ENCODE measurements at places on chromosomes 2 and 18.

DNA sequence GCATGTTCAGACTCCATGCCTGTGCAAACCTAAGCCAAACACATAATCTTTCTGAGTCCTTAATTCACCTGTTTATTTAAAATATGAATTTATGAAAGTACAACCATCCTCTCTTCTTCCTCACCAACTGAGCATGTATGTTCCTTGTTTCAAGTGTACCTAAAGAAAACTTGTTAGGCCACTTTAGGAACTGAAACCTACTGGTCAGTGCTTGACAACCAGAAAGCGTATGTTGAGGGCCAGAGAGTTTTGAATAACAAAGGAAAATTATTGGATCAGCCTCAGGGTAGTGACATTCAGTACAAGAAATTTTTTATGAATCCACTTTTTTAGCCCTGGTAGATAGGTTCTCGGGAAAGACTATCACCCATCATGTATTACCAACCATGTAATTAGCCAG is 847.6 kb upstream of the CELF4 start:
- DNase-seq, result no peak

- no peak for DNase-seq
These were observed 54.2 kb upstream of the TACR1 start for GRCh38 chr2:75253526-75253925.

DNA sequence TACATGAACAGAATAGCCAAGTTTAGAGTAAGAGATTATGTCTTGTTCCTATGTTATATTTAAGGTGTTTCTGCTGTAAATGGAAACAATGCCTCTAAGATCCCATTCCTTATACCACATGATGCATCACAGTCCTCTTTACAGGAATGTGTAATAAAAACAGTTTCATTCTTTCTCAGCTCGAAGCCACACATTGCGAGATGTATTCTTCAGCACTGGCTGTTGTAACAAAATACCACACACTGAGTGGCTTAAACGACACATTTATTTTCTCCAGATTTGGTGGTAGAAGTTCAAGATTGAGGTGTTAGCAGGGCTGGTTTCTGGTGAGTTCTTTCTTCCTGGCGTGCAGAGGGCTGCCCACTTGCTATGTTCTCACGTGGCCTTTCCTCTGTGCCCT is 246.2 kb downstream of the SOCS6 start:
- DNase-seq, result no peak

GRCh38 chr2:70045405-70045804 is 41.9 kb upstream of the PCBP1 start:
- DNase-seq, result no peak

GRCh38 chr2:65663831-65664407 is 231.5 kb upstream of the SPRED2 start:
- DNase-seq, result no peak

DNA sequence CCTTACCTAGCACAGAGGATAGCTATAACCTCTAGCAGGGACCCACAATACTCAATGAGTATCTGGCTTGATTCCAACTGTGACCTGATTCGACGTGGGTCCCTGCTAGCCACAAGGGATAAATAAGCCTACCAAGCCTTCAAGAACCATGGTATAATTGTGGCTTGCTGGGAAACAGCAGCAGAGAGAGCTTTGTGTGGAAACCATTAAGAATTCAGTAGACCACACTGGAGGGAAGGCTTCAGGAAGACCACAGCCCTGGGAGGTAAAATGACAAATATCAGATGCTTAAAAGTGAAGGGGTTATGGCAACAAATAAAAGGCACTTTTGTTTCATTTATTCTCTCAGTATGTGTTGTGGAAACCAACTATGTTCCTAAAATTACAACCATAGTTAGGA is 82.6 kb upstream of the WIPF1 start:
- no peak for DNase-seq

- DNase-seq, result no peak
These were observed 264.0 kb downstream of the LRATD1 start for GRCh38 chr2:14896330-14897030.

GRCh38 chr18:66616523-66616983 is 12.7 kb upstream of the CDH19 start:
- DNase-seq, result no peak

DNA sequence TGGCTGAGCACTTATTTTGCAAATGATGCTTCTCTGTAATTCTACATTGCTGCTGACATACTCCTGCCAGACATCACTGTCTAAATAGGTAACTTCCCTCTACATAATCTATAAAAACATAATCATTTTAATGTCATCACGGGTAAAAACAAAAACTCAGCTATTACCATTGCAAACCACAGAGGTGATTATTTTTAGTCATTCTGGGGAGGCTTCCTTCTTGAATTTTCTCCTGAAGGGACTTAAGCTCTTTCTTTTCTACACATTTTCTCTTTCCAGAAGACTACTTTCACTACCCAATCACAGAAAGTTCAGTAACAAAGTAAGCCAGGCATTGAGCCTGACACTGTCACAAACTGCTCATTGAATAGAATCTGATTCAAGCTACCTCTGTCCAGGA is 40.4 kb upstream of the NFU1 start:
- no peak for DNase-seq

DNA sequence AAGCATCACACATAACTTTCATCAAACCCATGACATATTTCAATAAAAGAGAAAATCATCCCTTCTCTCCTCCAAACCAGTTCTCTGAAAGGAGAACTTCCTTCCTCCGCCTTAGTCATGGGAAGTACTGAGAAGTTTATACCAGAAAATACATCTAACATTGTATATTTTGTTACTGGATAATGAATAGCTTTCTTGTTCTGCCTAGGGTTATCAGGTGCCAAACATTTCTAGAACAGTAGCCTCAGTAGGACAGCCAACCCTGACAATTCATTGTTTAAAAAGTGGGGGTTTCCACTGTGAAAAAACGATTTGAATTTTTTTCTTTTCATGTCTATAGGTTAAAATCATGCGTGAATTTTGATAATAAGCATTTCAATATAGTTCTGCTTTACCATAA is 16.0 kb upstream of the DAW1 start:
- DNase-seq, result no peak

DNA sequence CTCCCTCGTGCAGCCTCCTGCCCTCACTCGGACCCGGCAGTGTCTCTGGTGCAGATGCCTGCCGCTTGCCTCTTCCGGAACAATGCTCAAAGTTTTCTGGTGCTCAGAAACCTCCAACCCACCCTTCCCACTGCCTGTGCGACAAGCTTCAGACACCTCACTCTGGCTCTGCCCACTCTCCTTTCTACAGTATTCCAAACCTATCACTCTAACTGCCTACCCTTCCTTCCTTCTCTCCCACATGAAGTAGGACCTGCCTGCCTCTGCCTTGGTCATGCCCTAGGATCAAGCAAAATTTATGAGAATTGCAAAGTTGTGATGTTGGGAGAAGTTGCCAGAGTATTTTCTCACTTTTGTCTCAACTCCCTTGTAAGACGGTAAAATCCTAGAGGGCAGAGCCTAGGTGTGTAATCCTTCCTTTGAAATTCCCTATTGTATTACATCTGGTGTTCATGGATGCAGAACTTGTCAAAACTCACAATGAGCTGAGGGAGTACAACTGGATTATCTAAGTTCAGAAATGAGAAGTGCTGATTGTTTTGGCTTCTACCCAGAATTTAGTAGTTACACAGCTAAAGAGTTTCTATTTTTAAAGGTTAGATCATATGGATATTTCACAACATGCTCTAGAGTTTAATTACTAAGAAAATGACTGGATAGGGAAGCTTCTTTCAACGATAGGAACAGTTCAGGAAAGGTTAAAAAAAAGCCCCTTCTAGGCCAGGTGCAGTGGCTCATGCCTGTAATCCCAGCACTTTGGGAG is 7.2 kb downstream of the NPC1 start:
- no peak for DNase-seq

DNA sequence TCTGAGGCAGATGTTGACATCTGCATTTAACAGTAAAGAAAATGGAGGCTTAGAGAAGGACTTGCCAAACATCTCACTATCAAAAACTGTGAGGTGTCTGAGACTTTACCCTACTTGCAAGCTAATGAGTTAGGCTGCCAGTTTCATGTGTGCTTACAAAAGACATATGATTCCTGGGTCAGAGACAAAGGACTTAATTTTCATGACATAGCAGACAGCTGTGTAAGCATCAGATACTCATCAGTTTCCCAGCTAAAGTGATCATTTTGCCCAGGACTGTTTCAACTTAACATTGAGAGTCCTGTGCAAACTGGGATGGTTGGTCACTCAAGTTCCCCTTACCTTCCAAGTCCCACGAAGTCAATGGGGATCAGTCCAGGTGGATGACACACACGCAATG is 18.9 kb upstream of the DAPL1 start:
- DNase-seq, result no peak

- no peak for DNase-seq
These were observed 469.2 kb upstream of the TNP1 start for GRCh38 chr2:217329023-217329431.

- no peak for DNase-seq
These were observed 13.5 kb downstream of the ABCG8 start for GRCh38 chr2:43852196-43852730.

All from fibroblast of skin of left biceps (primary cell).